ENCODE measurements at places on chromosomes 11 and 22. TPM values are rescaled to one million over a fixed set of nuclear protein-coding genes. Genes with fewer than 3 reads are reported as not detected.

DNA sequence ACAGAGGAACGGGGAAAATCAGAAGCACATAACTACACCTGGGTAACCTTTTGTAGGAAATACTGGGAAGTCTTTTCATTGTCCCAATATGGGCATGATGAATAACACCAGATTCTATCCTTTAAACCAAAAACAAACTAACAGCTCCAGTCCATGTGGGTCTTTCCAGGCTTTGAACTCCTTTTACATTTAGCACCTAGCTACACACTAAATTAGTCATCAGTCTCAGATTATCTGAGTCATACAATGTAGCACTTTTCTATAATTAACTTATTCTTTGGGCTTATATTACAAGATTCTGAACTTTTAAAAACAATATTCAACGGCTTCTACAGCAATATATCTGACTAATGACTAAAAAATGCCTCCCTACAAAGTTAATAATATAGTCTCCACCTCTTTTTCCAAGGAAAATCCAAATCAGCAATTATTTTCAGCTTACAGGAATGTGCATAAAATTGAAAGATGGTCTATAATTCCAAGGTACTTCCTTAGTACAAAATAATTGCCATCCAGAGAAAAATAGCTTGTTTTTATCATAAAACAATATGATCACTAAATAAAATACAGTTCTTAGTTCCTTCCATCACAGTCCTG, 26.3 kb downstream of the STK33 start:
- DNase-seq, result no peak

DNA sequence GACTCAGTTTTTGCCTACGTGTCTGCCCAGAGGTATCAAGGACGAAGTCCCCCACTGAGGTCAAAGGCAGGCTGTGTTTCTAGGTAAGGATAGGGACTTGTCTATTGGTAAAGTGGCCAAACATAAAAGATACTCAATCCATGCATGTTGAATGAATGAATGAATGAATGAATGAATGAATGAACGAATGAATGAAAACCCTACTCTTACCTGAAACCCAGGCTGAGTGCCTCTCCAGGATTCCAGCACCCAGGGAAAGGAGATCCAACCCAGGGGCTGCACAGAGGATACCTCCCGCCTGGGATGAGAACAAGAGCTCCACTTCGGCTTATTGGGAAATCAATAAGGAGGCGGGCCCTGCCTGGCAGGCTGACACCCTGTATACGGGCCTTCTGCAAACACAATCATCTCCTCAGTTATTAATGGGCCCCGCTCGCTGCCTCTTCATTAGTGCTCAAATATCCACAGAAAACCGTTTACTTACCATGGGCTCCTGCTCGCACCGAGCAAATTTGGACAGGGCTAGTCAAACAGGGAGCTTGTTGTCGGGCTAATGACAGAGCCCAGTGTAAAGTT, 177.4 kb downstream of the BUD13 start:
- no peak for DNase-seq

GRCh38 chr22:31187627-31188026, 24.5 kb upstream of the LIMK2 start:
- DNase-seq, result no peak

GRCh38 chr11:2269601-2270321, 627 bp downstream of the ASCL2 start:
- no peak for DNase-seq

- no peak for DNase-seq
Measured at GRCh38 chr11:133659538-133660201, 127.4 kb upstream of the OPCML start.

DNA sequence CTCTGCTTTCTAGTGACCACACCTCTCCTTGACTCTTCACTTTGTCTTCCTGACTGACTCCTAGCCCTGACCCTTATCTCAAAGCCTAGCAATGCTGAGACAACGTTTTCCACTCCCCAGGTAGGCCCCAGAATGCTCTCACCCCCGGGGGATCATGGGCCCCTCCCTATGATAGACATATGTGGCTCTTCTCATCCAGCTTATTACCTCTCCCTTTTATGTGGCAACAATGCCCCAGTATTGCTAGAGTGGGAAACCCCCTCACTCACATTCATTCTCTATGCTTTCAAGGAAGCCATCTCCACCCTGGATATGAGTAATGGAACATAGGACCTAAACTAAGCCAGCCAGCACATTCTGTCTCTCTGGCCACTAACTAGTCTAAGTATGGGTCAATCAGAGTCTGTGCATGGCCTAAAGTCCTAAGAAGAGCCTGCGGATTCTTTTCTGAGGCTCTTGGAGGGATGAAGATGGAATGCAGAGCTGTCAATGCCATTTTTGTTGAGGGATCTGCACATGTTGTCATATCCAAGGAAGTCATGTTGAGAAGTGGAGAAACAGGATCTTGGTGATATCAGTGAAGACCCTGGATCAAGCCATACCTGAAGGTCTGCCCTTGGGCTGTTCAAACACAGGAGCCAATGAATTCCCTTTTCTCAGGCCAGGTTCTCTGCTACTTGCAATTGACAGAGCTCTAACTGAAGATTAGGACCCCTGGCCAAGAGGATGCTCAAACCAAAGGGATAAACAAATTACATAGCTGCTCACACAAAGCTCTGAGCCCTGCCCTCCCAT, 79.8 kb upstream of the GRK3 start:
- no peak for DNase-seq

GRCh38 chr22:27624705-27625104, 176.9 kb downstream of the MN1 start:
- DNase-seq, result no peak

DNA sequence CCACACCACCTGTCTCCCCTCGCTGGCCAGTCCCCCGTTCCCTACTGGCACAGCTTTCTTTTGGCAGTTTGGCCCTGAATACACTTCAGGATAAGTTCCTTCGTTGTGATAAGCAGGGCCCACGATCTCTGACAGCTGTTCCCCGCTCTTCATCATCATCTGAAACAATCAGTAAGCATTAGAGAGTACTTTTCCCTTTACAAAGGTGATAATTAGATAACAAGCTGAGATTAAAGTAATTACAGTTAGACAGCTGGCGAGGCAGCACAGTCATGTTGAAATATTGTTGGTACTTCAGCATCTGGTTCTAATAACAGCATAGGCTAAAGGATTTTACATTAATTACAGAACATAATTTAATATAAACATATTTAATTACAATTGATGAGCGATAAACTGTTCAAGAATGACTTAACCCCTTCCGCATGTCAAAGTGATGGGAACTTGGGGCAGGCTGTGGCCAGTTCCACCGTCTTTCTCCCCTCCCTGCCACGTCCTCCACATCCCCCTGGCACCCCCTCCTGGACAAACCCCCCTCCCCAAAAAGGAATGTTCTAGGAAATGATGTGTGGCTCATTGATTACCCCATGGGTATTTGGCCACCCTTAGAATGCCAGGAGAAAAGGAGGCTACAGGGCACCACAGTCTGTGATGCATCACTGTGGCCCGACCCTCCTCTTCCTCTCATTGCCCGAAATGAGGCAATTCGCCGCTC, 134.9 kb downstream of the RCN1 start:
- no peak for DNase-seq

GRCh38 chr11:73416786-73417185, 40.6 kb downstream of the RELT start:
- DNase-seq, result no peak

DNA sequence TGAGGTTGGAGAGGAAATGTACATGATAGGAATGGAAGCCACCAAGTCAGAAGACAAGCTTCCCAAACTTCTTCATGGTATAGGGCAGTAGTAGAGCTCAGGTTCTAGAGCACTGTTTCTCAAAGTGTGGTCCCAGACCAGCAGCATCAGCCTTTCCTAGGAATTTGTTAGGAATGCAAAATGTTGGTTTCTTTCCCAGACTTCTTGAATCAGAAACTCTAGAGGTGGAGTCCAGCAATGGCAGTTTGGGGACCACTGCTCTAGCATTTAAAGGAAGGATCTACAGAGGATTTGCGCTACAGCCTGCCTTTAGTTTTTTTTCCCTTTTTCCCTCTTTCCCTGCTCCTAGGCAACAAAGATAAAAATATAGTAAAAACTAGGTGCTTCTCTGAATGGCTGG, 17.0 kb upstream of the MMP12 start:
- no peak for DNase-seq

DNA sequence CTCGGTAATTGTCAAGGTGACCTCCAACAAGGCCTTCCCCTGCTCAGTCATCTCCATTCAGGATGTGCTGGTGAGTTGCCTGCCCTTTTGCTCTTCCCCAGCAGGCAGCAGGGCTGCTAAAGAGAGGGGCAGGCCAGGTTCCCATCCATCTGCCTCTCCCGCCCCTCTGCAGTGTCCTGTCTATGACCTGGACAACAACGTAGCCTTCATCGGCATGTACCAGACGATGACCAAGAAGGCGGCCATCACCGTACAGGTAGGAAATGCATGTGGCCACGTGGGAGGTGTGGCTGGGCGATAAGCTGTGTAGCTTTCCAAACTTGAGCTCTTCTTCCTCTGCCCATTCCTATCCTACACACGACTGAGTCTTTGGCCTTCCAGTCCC, 4.0 kb downstream of the SIDT2 start:
- DNase-seq, result no peak

GRCh38 chr11:67428052-67429001, at the start of gene RPS6KB2:
Gene RPS6KB2, plus strand, starts transcription at chr11:67428494. Its CDS starts 52 bp downstream, at chr11:67428546.
- peak; percentile 100 for DNase-seq

DNA sequence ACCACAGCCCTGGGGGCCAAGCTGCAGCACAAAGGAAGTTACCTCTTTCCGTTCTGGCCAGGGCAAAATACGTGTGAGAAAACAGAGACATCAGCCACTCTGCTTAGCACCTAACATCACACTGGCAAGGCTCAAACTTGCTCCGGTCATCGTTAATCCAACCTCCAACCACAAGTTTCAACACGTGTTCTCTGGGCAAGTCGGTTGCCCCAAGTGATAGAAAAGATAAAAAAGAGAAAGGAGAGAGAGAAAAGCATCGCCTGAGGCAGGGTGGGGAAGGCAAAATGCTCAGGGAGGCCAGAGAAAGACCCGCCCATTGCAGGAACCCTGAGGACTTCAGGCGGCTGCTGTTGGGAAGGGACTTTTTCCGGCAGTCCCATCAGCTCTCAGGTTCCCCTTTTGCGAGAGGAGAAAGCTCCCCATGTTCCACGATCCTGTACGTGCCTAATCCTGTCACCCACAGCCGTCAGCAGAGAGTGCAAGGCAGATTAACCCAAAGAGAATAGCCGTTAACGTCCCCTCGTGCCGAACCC, 18.5 kb upstream of the B4GALNT4 start:
- DNase-seq, result no peak

GRCh38 chr11:126884594-126884993, 116.0 kb downstream of the KIRREL3 start:
- DNase-seq, result no peak

DNA sequence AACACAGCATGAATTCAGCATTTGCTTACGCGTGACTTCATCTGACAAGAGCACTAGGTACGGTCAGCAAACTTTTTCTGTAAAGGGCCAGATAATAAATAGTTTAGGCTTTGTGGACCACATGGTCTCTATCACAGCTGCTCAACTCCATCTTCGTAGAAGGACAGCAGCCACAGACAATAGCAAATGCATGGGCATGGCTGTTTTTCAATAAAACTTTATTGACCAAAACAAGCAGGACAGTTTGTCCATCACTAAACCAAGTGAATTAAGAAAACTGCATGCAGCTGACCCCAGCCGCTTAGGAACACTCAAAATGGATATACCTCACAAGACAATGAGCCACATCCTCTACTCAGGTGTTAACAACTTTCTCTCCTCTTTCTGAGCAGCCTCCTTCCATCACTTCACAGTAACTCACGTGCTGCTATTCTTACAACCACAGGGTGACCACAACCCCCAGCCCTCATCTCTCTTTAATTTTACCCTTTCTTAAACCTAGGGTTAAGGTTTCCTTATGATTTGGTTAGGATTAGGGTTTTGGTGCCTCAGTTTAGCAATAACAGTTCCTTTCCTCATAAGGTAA, 22.7 kb upstream of the ARHGAP32 start:
- DNase-seq, result no peak

- no peak for DNase-seq
Measured at GRCh38 chr11:4804280-4804679, at the start of gene OR52R1. Gene OR52R1, minus strand, starts transcription at chr11:4804380. Its CDS starts 0 bp downstream, at chr11:4804380.

DNA sequence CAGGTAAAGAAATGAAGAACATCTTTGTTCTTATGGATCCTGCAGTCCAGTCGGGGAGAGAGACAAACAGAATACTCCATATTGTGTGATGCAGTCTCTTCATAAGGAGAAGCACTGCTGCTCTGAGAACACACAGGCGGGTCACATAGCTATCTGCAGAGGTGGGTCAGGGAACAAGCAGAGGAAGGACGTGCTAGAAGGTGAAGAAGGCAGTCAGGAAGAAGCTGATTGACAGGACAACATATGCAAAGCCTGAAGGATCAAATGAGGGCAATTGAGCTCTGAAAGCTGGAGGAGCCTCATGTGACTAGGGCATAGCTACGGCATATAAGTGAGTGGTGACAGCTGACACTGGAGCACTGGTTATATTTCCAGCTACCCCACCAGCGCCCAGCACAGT, 122.5 kb downstream of the OPCML start:
- DNase-seq, result no peak

- no peak for DNase-seq
Measured at GRCh38 chr22:19514831-19515565, 9.2 kb downstream of the CLDN5 start.

DNA sequence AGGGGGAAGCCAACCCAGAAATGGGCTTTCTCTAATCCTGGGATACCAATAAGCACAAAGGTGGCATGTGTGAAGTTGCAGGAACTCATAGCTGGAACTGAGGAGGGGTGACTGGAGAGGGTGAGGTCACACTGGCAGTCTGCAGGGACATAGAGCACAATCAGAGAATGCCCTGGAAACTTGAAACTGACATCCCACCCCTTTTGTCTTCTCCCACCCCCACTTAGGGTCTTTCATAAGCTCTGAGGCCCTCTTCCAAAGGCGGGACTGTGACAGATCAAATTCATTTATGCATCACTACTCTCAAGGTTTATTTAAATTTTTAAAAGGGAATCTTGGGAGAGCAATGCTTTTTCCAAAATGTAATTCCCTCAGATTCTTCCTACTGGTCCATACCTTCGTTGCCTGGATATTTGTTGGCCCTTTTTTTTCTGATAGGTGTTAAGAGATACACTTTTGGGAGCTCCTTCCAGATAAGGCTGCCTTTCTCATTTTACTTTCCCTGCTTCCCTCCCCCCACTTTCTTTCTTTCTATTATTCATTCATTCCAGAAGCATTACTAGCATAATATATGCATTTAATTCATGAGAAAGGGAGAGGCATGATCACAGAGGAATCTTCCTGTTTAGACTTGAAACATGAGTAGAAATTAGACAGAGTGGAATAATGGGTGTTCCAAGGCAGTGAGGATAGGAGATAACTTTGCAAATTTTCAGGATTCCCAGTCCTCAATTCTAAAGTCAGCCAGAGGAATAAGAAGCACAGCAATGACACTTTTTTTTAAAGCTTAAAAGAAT, 14.8 kb downstream of the OR51E2 start:
- no peak for DNase-seq

Gene PRR5L
- total RNA-seq, result 6.7 TPM

Gene ACR
- total RNA-seq, result 2.2 TPM

Gene A4GALT
- total RNA-seq, result 0.82 TPM

Gene MGAT3
- total RNA-seq, result 45.3 TPM

Gene CXCR5
- not detected for total RNA-seq

Gene OR8J1
- not detected for total RNA-seq

Gene OR4A15
- total RNA-seq, result not detected

All from mesothelial cell of epicardium (in vitro differentiated cells).